CD4-positive, alpha-beta T cell treated with Interleukin-21 for 1 hour (primary cell): ENCODE measurements at places on chromosomes 7 and 10.

DNA sequence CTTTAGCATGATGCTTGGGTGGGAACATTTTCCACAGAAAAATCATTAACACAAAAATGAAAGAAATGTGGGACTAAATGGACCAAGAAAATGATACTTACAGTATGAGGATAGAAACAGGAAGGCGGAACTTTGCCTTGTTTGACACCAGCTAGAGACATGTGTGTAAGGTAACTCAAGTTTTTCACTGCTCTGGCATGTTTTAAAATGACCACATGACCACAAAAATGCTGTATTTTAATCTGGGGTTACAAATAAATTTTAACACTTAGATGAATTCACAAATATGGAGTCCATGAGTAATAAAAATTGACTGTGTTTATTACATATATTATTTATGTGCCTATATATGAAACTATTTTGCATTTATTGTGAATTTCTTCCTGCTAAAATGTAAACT lies 100.9 kb upstream of the PHYHIPL start:
- DNase-seq: no peak

GRCh38 chr10:95508730-95509129 lies 52.4 kb downstream of the SORBS1 start:
- no peak for DNase-seq

DNA sequence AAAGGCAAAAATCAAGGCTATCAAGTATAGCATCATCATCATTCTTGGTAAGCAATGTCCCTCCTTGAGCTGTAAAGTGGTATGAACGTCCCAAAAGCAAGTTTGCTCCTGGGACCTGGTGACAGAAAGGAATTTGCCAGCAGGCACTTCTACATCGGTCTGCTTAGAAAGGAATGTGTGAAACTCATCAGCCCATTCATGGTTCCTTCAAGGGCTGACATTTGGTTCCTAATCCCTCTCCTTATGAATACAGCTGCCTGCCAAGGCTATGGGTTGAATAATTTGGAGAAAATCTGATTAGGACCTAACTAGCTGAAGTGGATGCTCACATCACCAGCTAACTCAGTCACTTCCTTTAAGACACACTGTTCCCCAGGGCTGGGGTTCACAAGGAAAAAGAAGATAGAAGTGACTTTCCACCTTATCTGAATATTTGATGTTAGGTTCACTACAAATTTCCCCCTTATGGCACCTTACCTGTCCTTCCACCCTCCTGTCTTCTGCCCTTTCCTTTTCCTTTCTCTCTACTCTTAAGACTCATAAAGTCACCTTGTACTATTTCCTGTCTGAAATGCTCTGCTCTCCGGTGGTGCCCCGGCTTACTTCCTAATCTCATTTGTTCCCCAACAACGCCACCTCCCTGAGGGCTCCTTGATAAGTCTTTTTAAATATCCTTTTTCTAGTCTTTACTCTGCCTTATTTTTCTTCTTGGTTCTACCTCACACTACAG lies 187.1 kb downstream of the NPSR1 start:
- no peak for DNase-seq

GRCh38 chr10:75753621-75754020 lies 322.2 kb downstream of the LRMDA start:
- no peak for DNase-seq

- no peak for DNase-seq
These were observed 281.8 kb downstream of the POU6F2 start for GRCh38 chr7:39259391-39260003.

- DNase-seq: no peak
These were observed 83.0 kb upstream of the NPSR1 start for GRCh38 chr7:34575006-34575405.

DNA sequence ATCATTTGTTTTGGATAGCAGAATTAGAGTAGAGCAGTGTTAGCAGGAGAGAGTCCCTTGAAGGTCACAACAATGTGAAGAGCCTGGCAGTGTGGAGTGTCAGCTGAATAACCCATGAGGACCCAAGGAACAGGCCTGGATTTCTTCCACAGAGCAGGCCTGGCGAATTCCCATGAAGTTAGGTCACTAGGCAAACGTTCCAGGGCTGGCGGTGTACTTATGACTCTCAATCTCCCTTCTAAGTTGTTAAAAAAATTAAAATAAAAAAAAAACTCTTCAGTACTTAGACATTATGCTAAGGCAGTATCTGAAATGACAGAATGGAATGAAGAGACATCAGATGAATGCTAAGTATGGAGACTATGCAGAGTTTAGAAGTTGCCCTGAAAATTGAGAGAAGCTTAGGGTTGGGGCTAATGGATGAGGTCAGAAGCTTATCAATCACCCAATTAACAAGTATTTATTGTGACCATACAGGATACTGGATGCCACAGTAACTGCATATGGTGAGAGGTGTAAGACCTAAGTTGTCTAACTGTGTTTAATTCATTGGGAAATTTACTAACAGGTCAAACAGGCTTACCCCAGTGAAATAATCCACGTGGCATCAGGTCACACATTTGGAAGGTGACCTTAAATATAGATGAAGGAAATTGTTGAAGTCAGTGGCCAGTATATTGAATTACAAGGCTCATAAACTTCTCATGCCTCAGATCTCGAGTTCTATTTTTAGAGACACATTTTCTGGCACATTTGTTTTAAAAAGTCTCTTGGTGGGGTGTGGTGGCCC lies 126.2 kb upstream of the NRP1 start:
- no peak for DNase-seq

- DNase-seq: no peak
These were observed 561.9 kb upstream of the GALNT17 start for GRCh38 chr7:70570029-70570428.

DNA sequence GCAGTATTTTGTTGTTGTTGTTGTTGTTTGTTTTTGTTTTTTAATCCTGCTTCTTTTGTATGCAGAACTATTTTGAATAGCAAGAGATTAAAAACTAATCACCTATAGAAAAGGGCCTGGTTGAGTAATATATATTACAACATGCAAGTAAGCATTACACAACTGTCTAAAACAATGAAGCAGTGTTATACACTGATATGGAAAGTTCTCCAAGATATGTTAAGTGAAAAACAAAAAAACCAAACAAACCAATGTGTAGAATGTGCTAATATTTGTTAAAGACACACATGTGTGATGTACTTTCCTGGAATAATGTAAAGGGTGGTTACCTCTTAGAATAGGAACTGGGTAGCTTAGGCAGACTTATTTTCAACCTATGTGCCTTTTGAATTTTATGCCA lies 117.4 kb downstream of the ZNF365 start:
- no peak for DNase-seq

DNA sequence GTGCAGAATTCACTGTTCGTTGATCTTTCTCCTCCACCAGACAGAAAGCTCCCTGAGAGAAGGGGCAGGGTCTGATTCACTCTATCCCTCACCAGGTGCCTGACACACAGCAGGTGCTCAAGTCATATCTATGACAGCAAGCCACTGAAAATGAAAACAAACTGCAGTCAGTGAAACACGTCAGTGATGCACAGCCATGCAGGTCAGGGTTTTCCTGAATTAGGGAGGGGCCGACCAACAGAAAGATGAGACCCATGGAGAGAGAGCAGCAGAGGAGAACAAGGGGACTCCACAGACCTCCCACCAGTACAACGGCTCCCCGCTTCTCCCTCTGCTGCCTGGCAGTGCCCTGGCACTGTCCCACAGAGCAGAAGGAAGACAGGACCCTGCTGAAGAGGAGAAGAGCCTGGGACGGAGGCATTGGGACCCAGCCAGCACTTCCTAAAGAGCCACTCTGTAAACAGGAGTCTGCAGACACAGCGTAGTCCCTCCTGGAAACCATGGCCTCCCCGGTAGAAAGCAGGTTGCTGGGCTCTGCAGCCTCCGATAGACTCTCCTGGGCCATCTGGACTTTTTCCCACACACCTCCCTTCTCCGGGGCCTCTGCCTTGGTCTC lies 50.3 kb downstream of the FAM53B start:
- peak; percentile 51 for DNase-seq

DNA sequence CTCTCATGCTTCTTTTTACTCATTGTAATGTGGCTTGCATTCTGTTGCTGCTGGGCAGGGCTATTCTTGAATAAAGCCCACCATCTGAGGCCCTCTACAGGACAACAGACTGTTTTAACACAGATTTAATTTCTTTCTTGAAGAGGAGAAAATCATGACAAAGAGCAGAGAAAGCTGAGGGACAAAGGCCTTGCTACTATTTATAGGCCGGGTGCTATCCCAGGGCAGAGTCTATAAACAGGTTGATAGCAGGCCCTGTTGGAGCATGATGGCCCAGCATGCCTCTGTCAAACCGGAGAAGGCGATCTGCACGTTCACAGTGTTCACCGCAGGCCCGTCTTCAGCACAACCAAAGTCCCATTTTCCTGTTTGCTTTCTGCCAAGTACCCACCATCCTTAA lies 3.0 kb downstream of the VIPR2 start:
- DNase-seq: no peak

- no peak for DNase-seq
These were observed 157.0 kb upstream of the ADO start for GRCh38 chr10:62647375-62648092.

- DNase-seq: no peak
These were observed 92.2 kb upstream of the AKR1E2 start for GRCh38 chr10:4733843-4734224.

- no peak for DNase-seq
These were observed 235.1 kb downstream of the SEMA3E start for GRCh38 chr7:83413831-83414230.

- DNase-seq: no peak
These were observed 537.4 kb downstream of the CNTNAP2 start for GRCh38 chr7:146654048-146654447.

DNA sequence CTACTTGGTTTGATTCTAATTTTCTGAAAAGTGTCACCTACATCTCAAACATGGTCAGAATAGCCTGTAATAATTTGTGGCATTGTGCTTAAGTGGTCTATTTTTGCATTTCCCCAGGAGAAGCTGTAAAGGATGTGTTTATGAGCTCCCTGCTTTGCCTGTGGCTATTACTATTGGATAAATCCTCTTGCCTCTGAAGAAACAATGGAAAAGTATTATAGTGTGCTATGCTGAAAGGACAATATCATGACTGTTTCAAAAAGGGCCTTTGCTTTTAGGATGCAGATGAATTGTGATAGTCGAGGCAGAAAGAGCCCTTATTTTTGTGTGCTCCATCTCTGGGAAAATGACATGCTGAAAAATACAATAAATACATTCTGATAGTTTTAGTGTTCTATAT lies 94.1 kb upstream of the ARMC3 start:
- DNase-seq: no peak

- no peak for DNase-seq
These were observed 3.2 kb downstream of the ITPRIP start for GRCh38 chr10:104334965-104335650.

- no peak for DNase-seq
These were observed 33.4 kb downstream of the DCLRE1A start for GRCh38 chr10:113820507-113820906.

DNA sequence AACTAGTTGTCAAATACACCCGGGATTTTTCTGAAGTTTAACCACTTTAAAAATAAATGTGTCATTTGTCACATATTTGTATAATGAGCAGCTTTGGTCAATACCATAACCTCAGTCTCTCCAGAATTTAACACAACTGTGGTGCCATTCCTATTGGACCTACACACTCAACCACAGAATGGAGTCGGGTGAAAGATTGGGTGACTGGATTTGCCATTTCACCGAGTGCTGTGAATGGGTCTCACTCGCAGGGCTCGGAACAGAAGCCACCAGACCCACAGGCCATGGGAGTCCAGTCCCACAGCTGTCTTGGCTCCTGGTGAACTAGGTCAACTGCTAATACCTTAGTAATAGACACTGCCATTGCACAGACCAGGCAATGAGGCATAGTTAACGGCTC lies 298.4 kb downstream of the CCDC3 start:
- no peak for DNase-seq

DNA sequence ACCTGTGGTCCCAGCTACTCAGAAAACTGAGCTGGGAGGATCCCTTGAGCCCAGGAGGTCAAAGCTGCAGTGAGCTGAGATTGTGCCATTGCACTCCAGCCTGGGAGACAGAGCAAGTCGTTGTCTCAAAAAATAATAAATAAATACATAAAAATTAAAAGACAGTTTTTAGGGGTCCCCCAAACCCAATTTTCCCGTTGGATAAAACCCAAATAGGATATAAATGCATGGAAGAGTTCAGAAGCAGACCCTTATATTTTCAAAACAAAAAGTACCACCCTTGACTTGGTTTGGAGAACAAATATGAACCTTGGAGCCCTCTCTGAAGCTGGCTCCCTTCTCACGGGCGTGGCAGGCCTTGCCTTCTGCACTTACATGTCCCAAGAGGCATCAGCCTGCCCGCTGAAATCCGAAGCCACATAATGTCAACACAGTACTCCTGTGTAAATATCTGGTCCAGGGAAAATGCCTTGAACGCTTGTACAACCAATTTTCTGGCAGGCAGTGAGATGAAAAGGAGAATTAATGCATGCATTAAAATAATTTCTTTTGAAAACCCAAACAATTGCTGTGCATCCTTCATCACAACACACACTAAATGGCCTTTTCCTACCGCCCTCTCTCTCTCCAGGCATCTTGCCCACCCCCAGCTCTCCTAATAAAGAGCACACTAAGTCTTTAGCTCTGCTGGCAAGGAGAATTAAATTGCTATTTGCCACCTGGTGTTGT lies 46.4 kb upstream of the PARD3 start:
- DNase-seq: no peak

DNA sequence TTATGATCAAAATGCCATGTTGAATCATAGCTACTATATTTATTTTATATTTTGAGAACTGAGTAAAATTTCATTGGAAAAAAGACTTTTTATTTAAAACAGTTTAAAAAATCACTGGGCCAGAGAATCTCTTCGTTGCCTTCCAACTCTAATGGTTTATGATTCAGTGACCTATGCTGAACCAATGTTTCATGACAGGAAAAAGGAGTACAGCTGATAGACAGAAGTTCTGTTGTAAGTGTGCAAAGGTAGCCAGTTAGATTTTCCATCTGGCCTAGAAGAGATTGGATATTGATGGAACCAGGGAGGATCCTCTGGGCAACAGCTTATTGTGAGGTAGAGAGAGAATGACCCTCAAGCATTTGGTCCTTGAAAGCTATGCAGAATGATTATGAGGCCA lies 745.8 kb downstream of the SUGCT start:
- DNase-seq: no peak

- DNase-seq: no peak
These were observed 93.8 kb upstream of the SVIL start for GRCh38 chr10:29728541-29729049.

GRCh38 chr10:45058580-45058979 lies 57.9 kb downstream of the ZNF22 start:
- DNase-seq: no peak

- DNase-seq: no peak
These were observed 248.0 kb upstream of the NPY start for GRCh38 chr7:24036033-24036412.

DNA sequence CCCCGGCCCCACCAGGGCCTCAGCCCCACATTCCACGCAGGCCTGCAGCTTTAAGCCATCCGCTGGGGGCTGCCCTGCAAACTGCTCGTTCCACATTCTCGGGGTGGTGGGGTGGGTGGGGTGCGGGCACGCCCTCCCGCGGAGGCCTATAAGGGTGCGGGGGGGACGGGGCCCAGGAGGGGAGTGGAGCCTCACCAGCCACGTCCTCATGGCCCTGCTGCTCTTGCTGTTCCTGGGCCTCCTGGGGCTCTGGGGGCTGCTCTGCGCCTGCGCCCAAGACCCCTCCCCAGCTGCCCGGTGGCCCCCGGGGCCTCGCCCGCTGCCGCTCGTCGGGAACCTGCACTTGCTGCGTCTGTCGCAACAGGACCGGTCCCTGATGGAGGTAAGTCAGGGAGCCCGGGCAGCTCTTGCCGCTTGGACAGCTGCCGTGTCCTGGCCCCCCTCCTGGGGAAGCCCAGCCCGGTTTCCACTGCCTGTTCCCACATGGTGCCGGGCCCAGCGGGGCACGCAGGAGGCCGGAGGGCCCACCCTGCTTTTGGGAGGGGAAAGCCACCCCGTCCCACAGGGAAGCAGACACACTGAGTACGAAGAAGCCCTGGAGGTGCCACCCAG lies at the start of gene CYP2W1:
Gene CYP2W1, plus strand, starts transcription at position 178 of the 612 bp plus-strand sequence. Its CDS starts 31 bp downstream, at position 209.
- DNase-seq: no peak
